NCI-H1436 (cell line): ENCODE measurements at places on chromosomes 6 and 20.

DNA sequence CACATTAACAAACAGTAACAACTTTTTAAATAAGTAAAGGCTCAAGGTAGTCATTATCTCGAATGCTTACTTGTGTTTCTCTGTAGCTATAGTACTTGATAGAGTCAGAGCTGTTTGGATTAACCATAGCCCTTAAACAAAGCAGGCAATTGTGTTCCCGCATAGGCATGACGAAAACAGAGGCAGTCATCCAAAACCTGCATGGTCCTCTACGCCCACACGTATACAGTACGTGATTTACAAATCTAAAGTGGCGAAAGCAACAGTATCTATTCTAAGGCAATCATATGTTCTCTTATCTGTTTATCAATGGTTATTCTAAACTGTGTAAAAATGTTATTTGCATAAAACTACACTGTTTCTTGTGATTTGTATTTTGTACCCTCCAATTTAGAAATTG lies 31.8 kb downstream of the HFE start:
- peak; percentile 48 for DNase-seq

DNA sequence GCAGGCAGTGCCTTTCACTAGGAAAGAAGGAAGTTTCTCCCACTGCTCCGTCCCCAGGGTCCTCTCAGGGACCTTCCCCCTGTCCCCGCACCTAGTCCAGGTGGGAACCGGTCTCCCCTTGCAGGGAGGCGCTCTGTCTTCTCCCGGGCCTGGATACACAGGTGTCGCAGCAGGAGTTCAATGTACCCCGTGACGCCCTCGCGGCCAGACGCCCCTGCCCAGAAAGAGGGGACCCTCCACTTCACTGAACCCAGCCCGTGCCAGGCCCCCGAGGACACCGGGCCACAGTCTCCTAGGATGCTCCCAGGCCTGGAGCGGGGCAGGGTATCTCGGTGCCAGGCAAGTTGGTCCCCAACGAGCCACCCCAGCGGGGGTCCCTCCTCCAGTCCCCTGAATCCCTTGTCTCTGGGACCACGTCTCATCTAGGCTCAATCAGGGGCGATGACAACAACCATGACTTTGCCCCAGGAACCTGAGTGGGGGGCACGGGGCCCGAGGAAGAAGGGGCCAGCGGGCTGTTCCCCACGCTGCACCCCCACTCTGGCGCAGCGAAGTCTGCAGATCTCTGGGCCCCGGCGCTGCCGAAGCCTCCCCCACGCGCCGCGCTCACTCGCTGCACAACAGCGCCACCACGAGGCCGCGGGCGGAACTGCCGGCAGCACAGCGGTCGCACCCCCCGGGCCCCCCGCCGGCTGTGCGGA lies 103.0 kb downstream of the EDN3 start:
- no peak for DNase-seq

DNA sequence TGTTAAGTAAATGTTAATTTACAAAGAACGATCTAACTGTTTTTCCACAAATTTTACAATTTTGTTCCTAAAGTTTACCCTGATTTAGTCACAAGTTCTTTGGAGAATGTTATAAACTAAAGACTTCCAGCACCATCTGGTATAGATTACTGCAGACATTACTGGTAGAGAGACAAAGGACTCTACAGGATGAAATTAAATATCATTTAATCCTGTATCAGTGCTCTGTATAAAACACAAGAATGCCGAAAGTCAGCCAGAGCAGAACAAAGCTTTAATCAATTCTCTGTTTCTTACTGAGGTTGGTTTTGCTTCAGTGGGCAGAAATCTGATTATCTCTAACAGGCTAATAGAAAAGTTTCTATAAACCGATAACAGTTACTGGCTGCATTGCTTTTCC lies 763.6 kb downstream of the TENT5A start:
- no peak for DNase-seq

- no peak for DNase-seq
Measured at GRCh38 chr20:33658510-33658909, 3.6 kb upstream of the C20orf144 start.

DNA sequence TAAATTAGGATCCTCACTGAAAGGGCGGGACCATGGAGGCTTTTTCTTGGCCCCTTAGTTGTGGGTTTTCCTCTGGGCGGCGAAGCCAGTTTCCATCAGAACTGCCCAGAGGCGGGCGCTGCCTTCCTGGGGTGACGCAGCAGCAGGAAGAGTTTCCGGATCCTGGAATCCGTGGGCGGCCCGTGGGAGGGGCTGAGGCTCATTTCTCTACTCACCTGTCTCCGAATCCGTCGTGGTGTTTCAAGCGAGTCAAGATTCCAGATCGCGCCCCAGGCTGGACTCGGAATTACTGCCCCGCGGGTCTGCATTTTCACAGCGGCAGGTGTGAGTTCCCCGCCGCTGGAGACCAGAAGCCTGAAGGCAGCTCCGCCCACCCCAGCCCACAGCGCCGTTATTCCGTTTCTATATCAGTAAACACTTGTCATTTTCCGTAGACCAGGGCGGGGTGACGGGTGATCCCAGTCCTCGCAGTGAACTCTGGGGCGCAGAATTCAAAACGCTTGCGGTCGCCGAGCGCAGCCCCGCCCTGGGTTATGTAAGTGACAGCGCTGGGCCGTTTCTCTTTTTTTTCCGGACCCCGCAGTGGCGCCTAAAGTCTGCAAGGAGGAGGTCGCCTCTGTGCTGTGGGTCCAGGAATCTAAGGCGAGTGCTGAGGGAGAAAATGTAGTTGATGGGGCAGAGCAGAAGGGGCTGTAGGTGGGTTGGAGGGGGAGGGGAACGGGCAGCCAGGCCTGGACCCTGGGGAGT lies 27.2 kb upstream of the POU5F1 start:
- peak; percentile 81 for DNase-seq

- no peak for DNase-seq
Measured at GRCh38 chr6:88562353-88563276, 396.5 kb upstream of the CNR1 start.

DNA sequence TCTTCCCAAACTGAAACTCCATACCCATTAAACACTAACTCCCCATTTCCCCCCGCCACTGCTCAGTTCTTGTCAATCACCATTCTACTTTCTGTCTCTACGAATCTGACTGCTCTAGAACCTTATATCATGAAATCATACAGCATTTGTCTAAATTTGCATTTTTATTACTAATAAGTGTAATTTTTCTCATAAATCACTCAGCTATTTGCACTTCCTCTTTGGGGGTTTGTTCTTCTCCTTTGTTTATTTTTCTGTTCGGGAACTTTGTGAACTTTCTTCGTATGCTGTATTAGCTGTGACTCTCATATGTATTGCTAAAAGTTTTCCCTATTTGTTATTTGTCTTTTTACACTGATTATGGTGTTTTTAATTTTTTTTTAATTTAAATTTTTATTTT lies 152.2 kb downstream of the SLC16A10 start:
- DNase-seq, result no peak

DNA sequence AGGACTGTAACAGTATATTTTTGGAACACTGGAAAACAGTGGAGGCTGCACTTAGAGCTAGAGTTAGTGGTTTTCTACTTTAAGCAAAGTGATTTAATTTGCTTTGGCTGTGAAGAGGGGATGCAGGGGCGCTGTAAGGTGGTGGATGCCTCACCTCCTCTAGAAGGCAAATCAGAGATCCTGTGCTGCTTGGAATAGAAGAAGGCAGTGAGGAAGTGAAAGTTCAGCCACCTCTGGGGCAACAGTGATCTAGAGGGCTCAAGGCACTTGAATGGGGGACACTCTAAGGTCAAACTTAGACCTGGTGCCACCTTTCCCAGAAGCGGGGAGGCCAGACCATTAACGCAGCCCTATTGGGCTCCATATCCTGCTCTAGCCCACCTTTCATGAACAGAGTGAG lies 19.0 kb upstream of the SNRPB2 start:
- no peak for DNase-seq

- peak; percentile 2 for DNase-seq
Measured at GRCh38 chr20:6115221-6115895, 7.5 kb downstream of the FERMT1 start.

- no peak for DNase-seq
Measured at GRCh38 chr6:40744835-40745234, 157.7 kb upstream of the LRFN2 start.

GRCh38 chr6:98836025-98836961 lies 1.9 kb downstream of the POU3F2 start:
- no peak for DNase-seq

DNA sequence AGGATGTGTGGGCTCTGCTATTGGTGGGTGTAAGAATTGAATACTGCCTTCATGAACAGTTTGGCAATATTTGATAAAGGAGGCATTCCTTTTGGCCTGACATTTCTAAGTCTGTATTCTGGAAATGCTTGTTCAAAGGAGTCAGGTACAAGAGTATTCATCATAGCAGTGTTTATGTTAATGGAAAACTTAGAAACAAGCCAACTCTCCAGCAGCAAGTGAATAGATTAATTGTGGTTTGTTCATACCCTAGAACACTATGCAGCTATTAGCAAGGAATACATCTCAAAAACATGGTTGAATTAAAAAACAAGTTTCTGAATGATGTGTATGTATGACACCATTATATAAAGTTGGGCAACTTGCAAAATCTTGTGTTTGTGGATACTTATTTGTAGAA lies 195.8 kb downstream of the ZFAND3 start:
- DNase-seq, result no peak

DNA sequence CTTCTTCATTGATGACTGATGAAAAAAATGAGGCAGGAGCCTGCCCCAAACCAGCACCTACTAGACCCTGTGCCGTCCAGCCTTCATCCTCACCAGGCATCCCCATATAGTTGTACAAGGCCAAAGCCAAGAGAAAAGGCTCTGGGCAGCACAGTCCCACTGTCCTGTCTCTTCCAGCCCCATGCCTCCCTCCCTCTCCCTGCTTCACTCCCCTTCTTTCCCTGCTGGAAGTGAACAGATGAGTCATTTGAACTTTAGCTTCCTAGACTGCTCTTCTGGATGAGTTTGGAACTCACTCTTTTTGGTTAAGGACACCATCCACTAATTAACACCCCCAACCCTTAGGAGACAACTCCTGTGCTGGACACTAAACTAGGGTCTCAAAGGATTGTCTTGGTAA lies 235.2 kb downstream of the LRFN2 start:
- DNase-seq, result no peak

GRCh38 chr6:106160189-106160588 lies 74.1 kb downstream of the PRDM1 start:
- no peak for DNase-seq

DNA sequence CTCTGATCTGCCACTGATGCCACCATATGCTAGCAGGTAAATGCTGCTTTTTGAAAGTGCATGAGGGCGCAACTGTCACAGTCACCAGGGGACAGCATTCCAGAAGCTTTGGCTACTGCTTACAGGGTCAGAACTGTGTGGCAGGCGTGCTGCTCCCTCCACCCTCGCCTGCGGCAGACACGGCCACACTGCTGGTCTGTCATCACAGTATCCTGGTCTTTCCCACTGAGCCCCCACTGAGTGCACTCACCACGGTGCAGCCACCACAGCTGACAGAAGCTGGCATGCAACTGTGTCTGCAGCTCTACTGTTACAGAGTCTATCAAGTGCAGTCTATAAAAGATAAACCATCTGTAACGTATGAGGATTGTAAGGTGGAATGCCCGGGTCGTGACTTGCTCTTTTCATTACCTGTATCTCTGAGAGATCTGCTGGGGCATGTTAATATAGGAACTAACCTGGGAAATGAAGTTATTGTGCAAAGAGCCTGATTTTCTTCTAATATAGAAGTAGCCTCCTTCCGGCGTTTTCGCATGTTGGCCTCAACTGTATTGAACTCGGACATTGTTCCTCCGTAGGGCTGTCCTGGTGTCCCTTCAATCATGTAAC lies 24.5 kb downstream of the GCLC start:
- no peak for DNase-seq

- no peak for DNase-seq
Measured at GRCh38 chr6:108798670-108799353, 49.4 kb upstream of the ARMC2 start.

DNA sequence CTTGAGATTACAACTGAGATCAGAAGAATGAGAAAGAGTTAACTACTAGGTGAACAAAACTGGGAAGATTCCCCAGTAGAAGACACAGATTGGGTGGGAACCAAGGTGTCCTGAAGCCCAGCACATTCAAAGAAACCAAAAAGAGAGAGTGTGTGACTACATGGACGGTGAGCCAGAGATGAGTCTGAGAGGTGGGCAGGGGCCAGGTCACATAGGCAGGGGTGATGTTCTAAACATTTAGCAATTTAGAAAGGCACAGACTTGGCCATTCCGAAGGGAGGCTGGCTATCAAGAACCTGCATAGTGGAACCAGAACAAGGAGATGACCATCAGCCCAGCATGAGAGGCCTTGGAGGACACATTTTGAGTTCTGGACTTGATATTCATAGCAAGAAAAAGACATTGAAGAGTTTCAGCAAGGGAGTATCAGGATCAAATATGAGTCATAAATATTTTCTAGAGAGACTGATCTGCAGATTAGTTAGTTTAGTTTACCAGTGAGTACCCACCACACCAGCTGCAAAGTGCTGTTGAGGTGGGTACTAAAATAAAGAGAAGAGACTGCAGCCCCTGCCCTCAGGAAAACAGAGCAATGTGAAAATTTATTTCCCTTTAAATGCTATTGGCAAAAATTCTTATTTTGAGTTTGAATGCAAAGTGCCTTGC lies 340.5 kb upstream of the PRDM1 start:
- no peak for DNase-seq
